ENCODE measurements at places on chromosomes 1 and 21.

DNA sequence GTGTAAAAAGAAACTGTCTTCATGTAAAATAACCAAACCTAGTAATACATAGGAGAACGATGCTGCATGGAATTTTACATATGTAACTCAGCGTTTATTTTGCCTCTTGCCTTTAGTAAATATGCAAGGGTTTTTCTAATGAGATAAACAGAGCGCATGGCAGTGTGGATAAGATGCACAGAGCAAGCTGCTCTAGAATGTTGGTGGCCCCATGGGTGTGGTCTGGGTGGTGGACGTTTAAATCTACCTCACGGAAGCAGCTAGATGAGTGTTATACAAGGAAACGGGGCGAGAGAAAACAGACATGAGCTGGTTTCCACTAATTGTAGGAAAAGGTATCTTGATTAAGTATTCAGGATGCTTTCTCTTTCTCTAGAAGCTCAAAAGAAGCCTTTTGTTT lies 205.9 kb downstream of the DSCAM start:
- no peak for DNase-seq

DNA sequence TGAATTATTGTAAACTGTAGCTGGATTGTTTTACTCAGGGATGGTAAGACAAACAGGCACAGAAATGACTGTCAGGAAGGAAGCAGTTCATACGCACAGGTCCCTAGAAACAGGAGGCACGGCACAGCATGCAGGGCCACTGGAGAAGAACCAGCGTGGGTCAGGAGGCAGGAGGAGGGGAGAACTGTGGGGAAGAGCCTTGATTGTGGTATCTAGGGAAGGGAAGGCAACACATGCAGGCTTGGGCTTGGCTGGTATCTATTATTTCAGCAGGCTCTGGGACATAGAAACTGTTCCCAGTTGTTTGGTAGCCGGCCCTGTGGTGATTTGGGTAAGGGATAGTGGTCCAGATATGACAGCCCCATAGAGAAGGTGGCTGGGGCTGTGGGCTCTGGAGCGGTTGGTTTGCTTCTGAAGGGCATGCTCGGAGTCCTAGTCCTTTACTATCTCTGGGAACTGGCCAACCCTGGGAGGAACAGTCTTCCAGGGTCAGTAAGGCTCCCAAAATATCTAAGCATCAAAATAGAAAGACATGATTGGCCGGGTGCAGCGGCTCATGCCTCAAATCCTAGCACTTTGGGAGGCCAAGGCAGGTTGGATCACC lies 43.1 kb upstream of the CCSAP start:
- DNase-seq = no peak

DNA sequence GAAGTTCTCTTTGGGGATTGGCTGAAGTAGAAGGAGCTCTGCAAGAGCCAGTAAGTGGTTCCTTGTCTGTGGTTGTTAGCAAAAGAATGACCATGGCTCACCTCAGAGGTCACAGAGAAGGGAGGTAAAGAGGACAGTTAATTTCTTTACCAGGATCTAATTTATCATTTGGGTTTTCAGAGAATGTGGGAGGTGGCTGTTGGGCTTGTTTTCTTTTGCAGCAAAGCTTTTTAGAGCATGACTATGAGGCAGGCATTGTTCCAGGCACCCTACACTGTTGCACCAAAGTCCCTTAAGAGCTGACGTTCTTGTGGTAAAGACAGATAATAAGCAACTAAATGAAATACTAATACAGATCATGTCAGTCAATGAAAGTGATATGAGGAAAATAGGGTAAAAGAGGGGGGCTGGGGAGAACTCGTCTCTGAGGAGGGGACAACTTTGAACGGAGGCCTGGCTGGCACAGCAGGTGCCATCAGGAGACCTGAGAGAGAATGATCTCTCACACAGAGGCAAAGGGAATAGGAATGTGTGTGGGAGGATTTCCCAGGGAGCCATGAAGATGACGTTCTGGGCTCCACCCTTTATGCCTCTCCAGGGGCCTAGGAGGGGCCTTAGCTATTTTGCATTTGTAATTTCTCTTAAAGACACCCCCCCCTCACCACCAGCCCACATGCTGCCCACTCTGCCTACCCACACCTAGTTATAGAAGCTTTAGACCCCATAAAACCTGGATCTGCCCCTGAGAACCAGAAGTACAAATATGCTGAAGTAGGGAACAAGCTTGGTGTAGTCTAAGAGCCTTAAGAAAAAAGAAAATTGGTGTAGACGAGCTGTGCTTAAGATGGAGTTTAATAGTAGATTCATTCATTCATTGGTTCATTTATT lies 177.5 kb downstream of the ROR1 start:
- no peak for DNase-seq

GRCh38 chr1:18944810-18945209 lies 11.7 kb downstream of the IFFO2 start:
- no peak for DNase-seq

- DNase-seq = no peak
These were observed 36.9 kb downstream of the RAP1GAP start for GRCh38 chr1:21631944-21632887.

DNA sequence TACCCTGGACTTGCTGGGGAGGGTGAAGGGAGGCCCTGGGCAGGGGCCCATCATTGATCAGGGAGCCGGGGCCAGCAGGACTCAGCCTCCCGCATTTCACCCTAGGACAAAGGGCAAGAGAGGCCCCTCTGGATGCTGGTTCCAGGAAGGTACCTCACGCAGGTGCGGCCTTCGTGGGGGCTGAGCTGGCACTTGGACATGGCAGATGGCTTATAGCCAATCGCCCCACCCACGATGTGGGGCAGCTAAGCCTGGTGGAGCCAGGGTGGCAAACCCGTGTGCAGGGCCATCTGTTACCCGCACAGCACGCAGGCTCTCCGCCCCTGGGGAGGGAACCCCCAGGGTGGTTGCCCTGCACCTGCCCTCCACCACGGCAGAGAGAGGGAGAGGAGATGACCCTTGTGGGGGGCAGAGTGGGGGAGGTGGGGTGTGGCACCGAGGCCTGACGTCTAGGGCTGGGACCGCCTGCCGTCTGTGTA lies 2.5 kb downstream of the TFF3 start:
- no peak for DNase-seq

- no peak for DNase-seq
These were observed 3.0 kb downstream of the MORC3 start for GRCh38 chr21:36323032-36323431.

DNA sequence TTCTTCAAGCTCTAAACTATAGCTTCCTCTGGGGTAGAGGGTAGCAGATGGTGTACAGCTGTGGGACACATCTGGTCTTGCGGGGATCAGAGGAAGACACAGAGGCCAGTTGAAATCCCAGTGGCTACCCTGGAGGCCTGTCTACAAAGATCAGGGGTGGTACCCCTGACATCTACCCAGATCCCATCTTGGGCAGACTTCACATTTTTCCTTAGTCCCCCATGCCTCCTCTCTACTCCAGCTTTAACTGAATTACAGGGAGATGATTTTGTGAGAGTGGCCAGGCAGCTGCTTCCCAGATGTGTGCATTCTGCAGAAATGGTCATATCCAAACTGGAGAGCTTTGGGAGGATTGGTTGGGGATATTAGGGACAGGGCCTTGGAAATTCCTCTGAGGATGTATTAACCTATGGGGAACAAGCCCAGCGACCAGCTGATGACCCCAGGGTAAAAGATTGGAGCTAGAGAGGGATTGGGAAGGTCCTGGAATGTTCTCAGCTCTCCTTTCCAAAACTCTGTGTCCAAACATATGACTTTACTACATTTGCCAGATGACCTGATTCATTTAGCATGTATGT lies 9.6 kb upstream of the CD34 start:
- no peak for DNase-seq

GRCh38 chr1:117143871-117144270 lies 22.3 kb upstream of the TRIM45 start:
- DNase-seq = no peak

GRCh38 chr1:43979528-43980254 lies 681 bp downstream of the B4GALT2 start:
- DNase-seq = no peak

- no peak for DNase-seq
These were observed 23.8 kb downstream of the IER5 start for GRCh38 chr1:181112071-181112929.

DNA sequence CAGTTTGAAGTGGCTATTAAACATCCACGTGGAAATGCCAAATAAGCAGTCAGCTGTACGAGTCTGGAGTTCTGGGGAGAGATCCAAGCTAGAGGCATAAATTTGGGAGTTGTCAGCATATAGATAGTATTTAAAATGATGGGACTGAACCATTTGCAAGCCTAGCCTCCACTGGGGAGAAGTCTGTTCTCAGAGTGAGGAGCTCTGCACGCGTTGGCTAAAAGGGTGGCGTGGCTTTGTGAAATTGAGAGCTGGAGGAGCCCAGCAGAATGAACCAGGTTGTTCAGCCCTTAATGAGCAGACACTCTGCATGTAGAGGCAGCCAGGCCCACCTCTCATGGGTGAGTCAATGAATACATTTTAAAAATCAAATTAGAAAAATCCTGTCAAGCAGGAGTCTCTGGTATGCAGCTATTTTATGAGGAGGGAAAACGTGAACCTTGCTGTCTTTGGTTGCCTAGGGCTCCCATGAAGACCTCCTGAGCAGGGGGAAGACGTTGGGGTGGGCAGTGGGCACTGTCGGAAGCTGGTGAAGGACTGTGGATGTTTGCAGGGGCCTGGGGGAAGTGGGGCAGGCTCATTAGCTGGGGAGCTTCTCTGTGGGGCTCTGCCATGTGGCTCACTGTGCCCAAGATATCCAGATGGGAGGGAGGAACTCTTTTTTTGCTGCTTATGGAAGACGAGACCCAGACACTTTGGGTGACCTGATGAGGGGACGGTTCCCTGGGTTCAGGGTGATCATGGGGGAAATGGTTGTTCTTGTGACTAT lies 18.8 kb downstream of the TMCC2 start:
- no peak for DNase-seq

DNA sequence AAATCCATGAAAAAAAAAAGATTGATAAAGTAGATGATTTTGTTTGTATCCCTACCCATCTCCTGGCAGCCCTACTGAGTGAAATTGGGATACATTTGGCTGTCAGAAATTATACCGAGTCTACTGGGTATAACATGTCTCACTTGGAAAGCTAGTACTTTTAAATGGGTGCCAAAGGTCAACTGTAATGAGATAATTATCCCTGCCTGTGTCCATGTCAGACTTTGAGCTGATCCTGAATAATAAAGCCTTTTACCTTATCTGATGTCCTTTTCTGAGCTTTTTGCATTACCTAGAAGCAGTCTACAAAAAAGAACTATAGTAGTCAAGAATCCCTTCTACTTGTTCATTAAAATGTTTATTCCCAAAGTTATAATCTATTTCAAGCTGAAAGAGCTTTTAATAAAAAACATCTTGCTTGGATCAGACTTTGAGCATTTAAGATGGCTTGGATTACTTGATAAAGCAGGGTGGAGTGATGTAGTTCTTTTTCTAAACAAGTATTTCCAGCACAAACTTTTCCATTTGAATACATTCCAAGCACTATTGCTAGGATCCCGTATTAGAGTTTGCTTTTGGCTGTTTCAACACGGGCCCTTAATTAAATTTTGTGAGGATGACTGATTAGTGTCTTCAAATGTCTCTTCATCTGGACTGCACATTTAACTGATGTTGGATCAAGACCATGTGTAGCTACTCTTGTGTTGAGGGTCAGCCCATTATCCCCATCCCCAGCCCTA lies 69.2 kb downstream of the DTL start:
- DNase-seq = no peak

DNA sequence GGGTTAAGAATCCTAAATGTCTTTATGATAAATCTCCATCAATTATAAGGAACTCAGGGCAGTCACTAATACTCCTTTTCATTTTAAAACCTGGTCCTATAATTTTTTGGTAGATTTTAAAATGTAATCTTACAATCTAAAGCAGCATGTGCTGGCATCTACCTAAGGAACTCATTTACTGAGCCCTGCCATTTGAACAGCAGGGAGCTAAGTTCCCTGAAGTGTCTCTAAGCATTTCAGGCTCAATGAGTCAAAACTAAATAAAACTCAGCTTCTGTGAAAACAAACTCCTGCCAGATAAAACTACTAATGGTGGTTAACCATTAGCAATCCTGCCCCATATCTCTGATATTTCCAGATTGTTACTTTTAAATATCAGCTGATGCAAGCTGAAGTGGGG lies 1371.8 kb upstream of the PRMT6 start:
- no peak for DNase-seq

GRCh38 chr1:179036844-179037465 lies 11.3 kb downstream of the FAM20B start:
- no peak for DNase-seq

Data from esophagus squamous epithelium (tissue), 5 donors.